Erythroblast (primary cell): ENCODE measurements at places on chromosomes 12 and 14.

- no peak for DNase-seq
These were observed 19.0 kb downstream of the NOC4L start for GRCh38 chr12:132163041-132163910.

- DNase-seq = no peak
These were observed 53.0 kb downstream of the PKP2 start for GRCh38 chr12:32843528-32844095.

DNA sequence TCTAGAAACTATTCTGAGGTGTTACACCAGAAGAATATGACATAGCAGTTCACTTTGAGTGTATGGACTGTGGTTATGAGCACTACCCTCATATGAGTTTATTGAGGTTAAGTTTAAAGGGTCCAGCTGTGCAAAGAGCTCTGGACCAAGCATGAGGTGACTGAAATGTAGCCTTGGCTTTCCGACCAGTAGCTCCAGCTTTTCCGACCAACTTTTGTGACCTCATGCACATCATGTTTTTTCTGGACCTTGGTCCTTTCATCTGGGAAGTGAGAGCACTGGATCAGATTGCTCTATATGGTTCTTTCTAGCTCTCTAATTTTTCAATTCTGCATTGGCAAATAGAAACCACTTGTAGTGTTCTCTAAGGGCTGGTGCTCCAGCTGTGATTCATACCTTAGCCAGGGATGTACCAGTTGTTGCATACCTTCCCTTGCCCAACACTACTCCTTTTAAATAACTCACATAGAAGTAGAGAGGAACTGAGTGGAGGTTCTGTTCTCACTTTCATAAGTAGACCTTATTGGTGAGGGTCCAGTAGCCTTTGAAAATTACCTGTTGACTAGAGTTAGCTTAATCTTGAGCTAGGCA lies 16.6 kb downstream of the IGF1 start:
- DNase-seq = no peak

DNA sequence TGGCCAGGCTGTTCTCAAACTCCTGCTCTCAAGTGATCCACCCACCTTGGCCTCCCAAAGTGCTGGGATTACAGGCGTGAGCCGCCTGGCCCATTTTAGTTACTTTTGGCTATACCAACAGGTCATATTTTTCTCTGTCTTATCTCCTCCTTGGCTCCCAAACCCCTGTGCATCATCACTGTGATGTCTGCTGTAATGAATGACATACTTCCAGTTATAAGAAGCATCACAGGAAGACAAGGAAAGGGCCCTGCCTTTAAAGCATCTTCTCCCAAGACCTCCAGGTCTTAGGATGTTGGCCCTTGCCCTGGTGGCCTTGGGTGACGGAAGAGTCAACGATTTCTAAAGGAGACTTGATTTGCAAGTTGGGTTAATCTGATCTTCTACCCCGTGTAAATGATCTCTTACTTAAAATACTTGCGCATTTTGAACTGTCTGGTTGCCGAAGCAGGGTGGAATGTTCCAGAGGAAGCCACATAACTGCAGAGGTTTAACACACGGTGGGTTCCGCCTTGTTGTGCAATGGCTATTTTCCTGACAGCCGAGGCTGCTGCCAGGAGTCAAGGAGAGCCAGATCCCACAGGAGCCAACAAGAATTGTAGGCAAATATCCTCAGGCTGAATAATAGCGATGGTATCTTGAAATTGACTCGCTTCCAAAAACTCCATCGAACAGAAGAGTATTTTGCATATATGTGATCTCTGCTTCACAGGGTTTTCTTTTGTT lies 55.7 kb upstream of the PLXNC1 start:
- no peak for DNase-seq

DNA sequence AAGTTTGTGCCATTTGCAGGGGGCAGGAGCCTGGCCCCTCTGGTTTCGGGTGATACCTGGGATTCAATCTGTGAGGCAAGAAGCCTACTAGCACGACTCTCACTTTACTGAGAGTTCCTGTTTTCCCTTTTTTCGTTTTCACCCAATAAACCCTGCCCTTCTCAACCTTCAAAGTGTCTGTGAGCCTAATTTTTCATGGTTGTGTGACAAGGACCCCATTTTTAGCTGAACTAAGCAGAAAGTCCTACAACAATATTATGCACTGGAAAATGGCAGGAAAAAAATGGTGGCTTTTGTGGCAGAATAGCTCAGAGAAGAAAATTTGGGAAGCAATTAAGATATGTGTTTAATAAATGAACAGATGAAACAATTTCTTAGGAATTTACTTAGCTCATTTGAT lies 432.1 kb downstream of the C12orf50 start:
- no peak for DNase-seq

DNA sequence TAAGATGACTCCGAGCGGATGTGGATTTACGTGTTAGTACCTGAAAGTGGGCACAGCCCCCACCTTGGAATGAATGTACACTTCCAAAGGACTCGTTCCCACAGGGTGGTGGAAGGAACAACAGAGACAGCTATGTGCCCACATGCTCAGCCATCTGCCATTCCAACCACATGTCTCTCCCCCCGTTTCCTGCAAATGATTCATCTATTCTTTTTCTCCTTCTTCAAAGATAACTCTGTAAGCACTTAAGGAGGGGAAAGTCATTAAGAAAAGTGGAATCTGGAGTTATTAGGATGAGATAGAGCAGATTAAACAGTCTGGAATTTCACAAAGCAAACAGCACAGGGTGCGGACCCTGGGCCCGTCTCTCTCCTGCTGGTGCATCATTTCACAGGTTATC lies 18.5 kb upstream of the DUSP6 start:
- peak; percentile 29 for DNase-seq

GRCh38 chr12:24084800-24085199 lies 135.3 kb upstream of the SOX5 start:
- no peak for DNase-seq

DNA sequence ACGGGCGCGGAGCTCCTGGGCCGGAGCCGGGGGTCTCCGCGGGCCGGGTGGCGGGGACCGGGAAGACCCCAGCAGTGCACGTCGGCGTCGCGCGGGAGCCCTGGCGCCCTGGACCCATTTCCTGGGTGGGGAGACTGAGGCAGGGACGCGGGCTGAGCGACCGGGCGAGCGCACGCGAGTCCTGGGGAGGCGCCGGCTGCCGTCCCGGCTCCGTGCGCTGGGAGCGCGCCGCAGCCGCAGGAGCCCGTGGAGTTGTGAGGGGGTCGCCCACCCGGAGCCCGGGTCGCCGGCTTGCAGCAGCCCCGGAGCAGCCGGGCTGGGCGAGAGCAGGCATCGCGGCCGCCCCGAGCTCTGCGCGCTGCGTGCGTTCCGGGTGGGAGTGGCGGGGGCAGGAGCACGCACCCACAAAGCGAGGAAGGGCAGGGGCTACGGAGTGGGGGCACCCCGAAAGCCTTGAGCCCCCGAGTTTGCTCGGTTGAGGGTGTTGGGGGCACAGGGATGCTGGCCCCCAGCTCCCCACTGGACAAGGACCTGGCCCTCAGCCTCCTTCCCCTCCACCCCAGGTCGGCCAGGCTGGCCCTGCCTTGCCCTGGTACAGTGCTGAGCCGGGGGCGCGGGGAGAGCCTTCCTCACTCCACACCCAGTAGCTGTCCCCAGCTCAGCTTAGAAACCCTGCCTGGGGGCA lies 620 bp downstream of the MMP17 start:
- DNase-seq = no peak

DNA sequence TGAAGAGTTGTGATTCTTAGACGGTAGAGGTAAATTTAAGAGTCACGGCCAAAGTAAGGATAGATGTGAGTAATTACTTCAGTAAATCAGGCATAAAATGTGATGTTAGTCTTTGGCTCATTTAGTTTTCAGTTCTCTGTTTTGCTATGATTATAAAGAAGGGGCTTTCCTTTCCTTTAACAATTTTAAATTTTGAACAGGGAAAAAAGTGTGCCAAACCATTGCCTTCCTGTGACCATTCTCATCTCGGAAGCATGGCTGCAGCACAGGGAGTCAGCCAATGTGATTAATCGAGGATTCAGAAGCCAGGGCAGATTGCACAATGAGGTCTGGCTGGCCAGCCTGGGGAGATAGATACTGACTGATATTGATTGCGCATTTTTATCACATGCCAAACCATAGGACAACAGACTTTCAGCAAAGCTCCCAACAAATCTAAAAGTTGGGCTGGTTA lies 480.2 kb upstream of the PRICKLE1 start:
- no peak for DNase-seq

DNA sequence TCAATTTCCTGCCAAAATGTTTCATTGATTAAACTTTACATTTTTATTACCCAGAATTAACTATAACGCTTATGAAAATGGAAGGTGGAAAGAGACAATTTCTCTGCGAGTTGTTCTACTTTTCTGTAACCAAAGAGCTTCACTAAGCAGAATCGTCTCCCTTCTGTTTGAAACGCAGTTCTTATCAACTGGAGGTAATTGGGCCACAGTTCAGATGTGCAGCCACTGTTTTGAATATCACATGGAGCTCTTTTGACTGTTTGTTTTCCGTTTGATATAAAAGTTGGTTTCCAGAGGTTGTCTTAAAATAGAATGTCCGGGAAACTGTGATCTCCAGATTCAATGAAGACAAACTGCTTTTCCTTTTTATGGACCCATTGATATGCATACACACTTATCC lies 183.3 kb upstream of the SEL1L start:
- no peak for DNase-seq

DNA sequence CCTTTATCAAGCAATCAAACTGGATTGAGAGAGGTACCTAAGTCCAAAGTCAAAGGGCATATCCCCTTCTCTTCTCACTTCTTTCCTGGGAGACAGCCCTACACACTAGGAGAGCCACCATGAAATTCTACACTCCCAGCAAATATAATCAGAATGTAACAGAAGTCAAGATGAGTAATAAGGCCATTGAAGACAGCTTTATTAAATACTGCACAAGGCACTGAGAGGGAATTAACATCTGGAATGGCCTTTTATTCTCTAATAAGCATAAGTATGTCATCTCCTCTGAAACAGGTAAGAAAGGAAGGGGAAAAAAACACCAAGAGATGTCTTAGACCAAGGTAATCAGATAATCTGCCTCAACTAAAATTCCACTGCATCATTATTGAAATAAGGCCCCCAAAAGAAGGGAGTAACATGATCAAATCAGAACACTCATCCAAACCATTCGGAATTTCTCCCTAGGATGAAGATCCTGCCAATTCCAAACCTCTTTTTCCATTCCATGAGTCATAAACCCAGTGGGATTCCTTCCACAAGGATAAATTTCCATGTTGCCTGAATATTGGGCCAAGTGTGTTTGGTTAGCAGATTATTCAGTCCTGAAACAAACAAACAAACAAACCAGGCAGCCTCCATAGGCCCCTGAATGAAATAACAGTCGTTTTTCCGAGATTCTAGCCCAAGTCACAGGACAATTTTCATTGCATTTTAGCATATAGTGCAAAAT lies 19.9 kb downstream of the SLC35F4 start:
- no peak for DNase-seq

DNA sequence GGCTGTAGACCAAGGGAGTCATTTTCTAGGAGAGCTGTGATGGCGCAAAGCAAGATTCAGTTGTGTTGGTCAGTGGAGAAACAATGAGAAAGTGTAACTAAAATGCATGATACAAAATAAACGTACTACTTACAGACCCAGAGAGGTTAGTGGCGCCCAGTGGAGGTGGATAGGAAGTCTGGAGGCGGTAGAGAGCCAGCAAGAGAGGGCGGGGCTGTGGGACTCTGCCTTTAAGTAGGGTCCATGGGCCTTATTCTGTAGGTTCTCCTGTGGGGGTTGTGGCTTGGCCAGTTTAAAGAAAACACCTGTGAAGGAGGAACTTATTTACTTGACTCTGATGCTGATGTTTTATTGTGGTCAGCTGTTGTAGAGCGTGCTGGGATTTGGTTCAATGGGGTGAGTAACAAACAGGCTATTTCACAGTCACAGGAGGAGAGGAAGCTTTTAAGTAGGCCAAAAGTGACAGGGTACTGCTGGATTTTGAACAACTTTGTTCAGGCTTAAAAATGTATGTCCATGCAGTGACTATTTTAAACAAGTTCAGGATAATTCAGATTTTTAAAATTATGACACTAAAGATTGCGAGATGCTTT lies 1097.7 kb downstream of the TMTC2 start:
- no peak for DNase-seq

- no peak for DNase-seq
These were observed 38.6 kb downstream of the CCDC85C start for GRCh38 chr14:99565383-99565782.

GRCh38 chr14:88863167-88863566 lies 38.7 kb downstream of the TTC8 start:
- no peak for DNase-seq

DNA sequence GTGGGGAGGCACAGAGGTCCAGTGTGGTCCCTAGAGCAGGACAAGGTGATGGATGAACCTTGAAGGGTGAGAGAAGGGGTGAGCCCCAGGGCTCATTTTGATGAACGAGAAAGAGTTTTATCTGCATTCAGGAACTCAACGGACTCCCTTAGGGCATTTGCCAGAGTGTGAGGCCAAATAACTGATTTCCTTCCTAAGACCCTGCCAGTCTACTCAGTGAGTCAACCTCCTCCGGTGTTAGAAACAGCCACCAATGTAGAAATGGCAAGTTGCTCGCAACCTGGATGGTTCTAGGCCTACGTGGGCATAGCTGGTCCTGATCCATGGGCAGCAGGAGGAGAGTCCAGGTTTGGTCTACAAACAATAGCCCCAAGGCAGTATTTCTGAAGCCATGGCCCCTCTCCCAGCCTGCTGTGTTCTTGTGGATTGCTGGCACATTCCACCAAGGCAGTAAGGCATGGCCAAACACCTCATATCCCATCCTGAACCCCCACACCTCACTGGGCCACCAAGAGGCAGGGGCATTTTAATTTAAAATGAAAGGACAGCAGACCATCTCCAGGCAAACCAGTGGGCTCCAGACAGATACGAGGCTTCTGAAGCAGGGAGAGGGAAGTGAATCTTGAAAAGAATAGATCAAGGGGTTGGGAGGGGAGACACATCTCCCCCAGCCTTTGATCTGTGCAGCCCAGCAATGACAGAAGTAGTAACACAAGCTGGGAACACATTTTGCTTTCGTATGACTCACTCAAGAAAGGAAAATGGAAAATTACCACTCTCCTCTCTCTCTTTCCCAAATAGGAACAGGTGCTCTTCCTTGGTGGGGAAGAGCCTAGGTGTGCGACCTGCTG lies 25.4 kb upstream of the TESC start:
- DNase-seq = no peak

GRCh38 chr14:56744016-56744415 lies 66.3 kb downstream of the OTX2 start:
- DNase-seq = no peak

DNA sequence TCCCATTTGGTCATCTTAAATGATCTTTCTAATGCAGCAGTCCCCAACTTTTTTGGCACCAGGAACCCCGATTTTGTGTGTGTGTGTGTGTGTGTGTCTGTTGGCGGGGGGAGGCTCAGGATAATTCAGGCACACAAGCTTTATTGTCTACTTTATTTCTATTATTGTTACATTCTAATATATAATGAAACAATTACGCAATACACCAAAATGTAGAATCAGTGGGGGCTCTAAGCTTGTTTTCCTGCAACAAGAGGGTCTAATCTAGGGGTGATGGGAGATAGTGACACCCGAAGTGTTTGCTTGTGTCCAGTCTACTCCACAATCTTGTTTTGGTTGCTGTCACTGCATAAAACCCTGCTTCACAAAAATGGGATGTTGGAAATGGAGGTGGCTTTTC lies 621.1 kb upstream of the LRFN5 start:
- no peak for DNase-seq
